ENCODE measurements at places on chromosomes 1 and 21.

GRCh38 chr1:57218487-57219079 is 205.3 kb downstream of the DAB1 start:
- DNase-seq = no peak

DNA sequence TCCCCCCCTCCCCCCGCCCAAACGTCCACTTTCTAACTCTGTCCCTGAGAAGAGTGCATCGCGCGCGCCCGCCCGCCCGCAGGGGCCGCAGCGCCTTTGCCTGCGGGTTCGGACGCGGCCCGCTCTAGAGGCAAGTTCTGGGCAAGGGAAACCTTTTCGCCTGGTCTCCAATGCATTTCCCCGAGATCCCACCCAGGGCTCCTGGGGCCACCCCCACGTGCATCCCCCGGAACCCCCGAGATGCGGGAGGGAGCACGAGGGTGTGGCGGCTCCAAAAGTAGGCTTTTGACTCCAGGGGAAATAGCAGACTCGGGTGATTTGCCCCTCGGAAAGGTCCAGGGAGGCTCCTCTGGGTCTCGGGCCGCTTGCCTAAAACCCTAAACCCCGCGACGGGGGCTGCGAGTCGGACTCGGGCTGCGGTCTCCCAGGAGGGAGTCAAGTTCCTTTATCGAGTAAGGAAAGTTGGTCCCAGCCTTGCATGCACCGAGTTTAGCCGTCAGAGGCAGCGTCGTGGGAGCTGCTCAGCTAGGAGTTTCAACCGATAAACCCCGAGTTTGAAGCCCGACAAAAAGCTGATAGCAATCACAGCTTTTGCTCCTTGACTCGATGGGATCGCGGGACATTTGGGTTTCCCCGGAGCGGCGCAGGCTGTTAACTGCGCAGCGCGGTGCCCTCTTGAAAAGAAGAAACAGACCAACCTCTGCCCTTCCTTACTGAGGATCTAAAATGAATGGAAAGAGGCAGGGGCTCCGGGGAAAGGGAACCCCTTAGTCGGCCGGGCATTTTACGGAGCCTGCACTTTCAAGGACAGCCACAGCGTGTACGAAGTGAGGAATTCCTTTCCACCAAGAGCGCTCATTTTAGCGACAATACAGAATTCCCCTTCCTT is 158.1 kb downstream of the RUNX1 start:
- DNase-seq = peak; percentile 30

DNA sequence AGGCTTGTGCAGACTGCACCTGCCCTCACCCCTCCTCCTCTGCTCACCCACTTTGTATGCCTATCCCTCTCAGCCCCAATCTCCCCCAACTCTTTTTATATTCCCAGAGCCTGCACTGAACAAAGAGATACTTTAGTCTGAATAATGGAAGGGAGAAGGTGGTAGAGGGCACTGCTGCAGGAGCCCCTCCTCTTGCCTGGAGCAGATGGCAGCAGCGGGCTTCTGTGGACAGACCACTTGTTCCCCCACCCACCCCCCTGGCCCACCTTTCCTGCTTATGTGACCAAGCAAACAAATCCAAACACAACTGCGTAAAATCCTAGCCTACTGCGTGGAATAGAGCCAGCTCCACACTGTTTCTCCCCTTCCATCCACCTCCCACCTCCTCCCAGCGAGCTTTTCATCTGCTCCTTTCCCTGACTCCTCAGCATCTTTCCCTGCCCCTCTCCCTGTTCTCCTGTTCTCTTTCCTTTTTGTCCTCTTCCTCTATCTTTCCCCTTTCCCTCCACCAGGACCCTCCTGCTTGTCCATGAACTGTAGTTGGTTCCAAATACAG is 27.5 kb downstream of the RGS8 start:
- no peak for DNase-seq

GRCh38 chr1:41390166-41390565 is 28.9 kb downstream of the FOXO6 start:
- no peak for DNase-seq

- no peak for DNase-seq
These were observed 282.6 kb downstream of the BARHL2 start for GRCh38 chr1:90434460-90434859.

- DNase-seq = no peak
These were observed 27.3 kb upstream of the A3GALT2 start for GRCh38 chr1:33348194-33348593.

DNA sequence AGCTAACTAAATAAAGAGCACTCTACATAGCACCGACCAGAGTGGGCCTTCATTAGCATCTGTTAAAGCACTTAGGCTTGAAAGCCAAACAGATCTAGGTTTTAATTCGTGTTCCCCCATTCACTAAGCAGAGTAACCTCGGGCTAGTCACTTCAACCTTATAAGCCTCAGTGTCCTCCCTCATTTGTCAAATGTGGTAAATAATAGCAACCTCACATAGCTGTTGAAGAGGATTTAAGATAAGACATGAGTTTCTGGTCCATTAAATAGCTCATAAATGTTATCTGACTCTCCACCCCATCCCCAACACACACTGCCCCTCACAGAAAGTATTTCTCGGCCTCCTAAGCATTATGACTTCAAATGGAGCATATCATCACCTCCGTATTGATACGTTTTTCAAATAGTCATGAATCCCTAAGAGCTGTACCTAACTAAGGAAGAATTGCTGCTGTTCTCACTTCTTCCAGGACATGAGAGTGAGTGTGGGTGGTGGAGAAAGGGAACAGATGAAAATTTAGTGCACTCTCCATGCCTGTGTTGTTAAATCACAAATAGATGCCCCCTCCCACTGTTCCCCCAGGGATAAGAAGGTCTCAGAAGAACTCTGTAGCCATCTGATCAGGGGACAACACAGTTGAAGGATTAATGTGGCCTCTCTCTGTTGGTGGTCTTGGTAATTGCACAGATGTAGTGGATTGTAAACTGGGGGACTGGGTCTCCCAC is 47.6 kb downstream of the PLPP3 start:
- no peak for DNase-seq

DNA sequence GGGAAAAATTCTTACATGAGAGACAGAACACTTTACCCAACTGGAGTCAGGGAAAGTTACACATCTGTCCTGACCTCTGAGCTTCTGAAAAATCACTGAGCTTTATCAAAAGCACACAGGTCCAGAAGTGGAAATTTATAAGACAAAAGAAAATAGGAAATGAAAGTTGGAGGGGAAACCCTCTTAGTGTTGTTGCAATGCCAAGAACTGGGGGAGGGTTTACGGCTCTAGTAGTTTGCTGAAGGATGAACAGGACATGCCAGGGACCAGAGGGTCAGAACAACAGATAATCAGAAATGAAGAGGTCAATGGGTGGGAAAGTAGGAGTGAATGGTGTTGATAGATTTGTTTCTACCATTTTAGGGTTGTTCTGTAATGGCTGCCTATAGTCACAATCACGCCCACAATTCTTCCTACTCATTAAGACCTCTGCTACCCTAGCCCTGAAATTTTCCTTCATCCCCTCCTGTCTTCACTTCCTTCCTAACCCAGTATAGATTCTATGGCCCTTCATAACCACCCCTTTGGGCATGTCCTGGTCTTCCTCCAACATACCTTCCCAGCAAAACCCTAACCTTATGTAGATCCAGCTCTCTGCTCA is 30.3 kb upstream of the FMOD start:
- DNase-seq = no peak

DNA sequence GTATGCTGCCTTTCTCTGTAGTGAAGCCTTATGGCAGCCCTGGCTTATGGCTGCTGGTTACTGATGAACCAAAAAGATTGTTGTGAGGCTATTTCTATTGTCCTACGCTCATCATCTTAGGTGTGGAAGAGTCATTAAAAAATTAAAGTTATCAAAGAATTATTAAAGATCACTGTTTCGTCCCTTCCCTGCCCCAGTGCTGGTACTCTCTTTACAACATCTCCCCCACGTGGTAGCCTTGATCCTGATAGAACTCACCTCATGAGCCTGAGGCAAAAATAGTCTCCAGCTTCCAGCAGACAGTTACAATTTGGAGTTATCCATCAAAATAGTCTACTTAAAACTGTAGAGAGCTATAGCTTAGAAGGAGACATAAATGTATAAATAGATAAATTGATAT is 201.5 kb downstream of the S1PR1 start:
- no peak for DNase-seq

GRCh38 chr21:45550522-45551210 is 8.4 kb upstream of the SLC19A1 start:
- DNase-seq = peak; percentile 54

- DNase-seq = no peak
These were observed 5.2 kb upstream of the NGF start for GRCh38 chr1:115343200-115343737.

DNA sequence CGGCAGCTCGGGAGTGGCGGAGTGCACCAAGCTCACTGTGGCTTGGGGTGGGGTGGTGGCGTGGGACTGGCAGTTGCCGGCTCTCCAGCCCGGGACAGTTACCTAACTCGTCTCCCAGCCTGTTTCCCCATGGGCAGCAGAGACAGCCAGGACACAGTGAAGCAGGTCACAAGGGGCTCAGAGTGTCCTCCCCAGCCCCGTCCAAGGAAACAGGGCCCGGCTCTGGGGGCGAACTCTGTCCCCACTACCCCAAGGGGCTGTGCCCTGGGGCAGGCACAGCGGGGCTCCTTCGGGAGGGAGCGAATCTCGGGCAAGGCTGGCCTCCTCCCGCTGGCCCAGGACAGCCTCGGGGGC is 759 bp downstream of the GPR157 start:
- DNase-seq = peak; percentile 59

GRCh38 chr1:87599569-87599968 is 270.9 kb downstream of the LMO4 start:
- no peak for DNase-seq
